Suppressor macrophage treated with lipopolysaccharide for 1 hour (primary cell): ENCODE measurements at places on chromosomes 7 and 10.

DNA sequence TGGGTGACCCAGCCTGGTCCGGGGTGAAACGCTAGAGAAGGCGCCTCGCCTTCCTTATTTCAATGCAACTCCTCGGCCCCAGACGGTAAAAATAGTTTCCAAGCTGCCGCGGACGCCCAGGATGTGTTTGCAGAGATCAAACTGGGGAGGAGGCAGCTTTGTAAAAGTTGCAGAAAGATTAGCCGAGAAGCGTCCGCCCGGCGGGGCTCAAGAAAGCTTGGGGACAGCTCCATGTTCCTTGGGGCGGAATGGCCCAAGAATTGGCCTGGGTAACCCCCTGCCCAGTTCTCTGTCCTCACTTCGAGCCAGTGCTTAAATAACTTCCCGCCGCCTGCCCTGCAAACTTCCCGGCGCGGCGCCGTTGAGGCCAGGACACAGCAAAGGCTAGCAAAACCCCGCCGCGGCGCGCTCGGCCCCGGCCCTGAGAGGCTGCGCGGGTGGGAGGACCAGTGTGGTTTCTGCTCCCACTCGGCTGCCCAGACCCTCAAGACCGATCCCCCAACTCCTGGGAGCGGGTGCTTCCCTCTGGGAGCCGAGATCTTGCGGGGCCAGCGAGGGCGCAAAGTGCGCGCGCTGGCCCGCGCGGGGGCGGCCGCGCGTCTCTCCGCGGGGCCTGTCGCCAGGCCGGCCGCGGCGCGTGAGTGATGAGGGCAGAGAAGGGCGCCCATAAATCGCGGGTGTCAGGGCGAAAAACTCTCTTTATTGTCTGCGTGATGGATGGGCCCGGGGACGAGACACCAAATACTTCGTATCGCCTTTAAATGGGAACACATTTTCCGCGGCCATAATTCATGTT lies 6.3 kb upstream of the ZNF503 start:
- peak; percentile 63 for DNase-seq

- no peak for DNase-seq
Measured at GRCh38 chr7:79386688-79387422, 66.6 kb downstream of the MAGI2 start.

DNA sequence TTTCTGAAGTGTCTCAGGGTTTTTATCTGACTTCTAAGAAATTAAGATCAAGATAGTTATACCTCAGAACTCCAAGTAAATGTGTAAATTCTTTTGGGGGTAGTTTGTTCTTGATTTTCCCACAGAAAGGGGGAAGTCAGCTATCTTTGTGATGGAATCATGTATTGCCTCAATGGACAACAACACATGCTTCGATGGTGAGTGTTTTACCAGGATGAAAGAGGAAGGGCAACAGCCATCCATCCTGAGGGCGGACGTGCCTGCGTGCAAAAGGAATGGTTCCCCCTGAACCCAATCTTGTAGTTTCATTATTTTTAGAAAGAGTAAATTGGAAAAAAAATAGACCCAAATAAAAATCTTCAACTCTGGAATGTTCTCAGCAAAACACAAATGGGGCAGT lies 67.2 kb upstream of the ZPBP start:
- peak; percentile 49 for DNase-seq

DNA sequence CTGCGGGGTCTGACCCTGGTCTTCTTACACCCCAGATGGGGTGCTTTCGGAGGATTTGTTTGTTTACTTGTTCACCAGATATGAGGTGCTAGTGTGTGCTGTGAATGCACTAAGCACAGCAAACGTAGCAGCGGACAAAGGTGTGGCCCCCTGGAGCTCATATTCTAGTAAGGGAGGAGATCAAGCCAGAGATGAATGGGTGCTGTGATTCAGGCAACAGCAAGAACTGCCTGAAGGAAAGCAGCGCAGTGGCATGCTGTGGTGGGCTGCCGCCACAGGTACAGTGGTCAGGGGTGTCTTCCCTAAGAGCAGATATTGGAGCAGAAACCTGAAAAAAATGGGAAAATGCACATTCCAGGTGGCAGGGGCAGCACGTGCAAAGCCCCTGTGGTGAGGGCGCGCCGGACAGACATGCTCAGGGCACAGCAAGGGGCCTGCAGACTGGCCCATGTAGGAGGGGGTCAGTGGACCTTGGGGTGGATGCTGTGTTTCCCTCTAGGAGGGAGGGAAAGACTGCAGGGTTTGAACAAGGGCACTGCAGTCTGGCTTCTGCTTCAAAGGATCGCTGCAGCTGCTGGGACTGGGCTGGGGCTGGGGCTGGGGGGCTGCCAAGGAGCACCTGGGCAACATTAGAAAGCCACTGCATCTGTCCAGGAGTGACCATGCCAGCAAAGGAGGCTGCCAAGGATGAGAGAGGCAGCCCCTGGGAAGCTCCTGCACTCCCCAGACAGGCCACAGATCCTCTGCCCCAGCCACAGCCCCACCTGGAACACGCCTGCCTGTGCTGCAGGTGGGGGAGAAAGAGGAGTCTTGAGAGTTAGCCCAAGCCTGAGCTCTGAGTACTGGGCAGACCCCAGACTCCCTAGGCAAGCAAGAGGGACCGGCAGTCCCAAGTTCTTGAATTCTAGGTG lies 927 bp upstream of the DEPP1 start:
- DNase-seq, result no peak

GRCh38 chr10:86876748-86877147 lies 80.7 kb downstream of the MMRN2 start:
- DNase-seq, result peak; percentile 87

DNA sequence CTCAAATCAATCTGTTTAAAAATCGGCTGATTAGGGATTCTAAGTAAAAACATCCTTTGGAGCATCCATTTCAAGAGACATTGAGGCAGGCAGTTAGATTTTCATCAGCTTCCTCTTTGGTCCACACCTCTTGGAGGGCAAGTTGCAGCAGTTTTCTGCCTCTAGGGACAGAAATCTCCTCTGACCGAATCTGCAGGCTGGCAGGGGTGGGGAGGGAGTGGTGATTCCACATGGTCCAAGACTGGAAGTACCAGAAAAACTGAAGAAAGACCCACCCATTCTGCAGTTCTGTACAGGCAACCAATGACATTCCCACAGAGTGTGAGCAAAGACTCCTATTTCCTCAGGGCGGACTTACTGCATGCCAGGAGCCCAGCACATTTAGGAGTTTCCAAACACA lies 29.0 kb downstream of the FGFBP3 start:
- no peak for DNase-seq

DNA sequence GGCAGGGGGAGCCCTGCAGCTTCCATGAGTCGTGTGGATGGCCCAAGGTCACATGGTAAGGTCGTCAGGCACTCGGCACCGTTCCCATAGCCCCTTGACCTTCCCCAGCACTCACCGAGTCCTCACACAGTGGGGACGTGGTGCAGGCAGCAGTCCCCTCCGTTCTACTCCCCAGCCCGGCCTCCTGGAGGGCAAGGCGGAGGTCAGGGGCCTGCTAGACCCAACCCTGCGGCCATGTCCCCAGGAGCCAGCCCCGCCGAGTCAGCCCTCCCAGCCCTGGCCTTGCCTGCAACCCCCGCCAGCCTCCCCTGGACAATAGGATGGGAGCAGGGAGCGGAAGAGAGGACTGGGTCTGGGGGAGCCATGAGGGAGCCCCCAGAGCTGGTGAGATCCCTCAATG lies 65.2 kb downstream of the ELFN1 start:
- DNase-seq, result no peak

DNA sequence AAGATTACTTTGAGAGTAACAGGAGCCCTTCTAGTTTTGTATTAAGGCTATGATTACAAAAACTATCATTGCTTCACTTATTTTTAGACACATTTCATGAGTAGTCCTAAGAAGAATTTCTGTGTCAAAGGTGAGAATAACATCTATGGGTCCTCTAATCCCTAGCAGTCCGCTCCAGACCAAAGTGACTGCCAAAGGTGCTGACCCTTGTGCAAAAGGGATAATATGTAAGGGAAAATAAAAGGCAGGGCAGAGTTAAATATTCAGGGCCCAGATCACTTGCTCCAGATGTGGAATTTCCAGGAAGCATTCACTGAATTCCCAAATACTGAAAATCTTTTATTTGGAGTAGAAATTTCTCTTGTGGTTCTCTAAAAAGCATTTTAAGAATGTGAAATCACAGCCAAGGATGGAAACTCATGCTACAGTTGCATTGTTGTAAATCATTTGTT lies 29.3 kb downstream of the RHOBTB1 start:
- no peak for DNase-seq

GRCh38 chr7:28942168-28942567 lies 16.0 kb downstream of the TRIL start:
- no peak for DNase-seq

- DNase-seq, result no peak
Measured at GRCh38 chr7:22302951-22303423, 54.0 kb downstream of the RAPGEF5 start.

DNA sequence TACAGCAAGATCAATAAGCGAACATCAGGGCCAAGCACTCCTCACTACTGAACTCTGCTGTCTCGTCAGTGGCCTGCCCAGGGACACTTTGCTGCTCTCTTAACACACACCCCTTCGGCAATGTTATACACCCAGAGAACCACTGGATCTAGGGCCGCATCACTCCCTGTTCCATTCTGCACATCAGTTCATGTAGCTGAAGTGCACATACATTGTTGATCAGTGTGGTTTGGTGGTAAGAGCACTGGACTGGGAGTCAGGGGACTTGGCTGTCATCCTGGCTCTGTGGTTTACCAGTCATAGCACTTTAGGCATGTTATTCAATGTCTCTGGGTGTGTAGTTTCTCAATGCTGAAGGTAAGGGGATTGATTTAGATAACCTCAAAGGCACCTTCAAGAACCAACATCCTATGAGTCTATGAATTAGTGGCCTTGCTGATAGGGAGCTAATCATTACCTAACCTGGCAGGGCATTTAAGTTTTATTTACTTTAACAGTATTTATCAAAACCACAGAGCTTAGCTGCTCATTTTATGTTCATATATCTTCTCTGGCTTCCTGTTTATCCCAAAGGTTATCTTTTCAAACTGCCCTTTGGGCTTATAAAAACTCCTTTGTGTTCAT lies 24.8 kb downstream of the DUSP5 start:
- no peak for DNase-seq

GRCh38 chr10:29974773-29975172 lies 84.6 kb downstream of the JCAD start:
- DNase-seq, result no peak

DNA sequence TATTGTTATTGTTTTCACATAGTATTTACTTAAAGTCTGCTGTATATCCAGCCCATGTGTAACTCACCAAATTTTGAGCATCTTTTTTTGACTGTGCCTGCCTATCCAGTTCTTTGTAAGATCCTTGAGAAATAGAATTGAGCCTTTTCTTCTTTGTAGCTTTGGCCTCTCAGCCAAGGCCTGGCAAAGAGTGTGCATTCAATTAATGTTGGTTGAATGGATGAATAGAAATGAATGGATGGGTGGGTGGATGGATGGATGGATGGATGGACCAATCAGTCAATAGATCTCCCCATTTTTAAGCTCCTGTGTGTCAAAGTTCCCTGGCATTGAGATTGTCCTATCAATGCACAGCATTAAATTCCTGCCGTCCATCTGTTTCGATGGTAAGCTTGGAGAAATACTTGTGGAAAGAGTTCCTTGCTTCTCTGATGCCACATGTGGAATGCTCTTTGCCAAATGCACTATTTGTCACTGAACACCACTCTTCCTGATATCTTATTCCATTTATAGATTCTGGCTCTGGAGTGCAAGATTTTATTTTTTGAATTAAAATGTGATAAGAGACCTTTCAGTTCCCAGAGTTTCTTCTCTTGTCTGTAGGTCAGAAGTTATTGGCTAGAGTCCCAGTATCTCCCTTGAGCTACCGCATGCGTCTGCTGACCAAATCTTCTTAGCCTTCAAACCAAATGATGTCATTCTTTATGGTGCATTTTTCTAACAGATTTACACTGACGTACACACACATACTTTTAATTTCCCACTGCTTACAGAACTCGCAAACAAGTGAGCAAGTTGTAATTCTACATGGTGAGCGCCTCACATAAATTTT lies 20.7 kb upstream of the ADRB1 start:
- no peak for DNase-seq

GRCh38 chr10:58696736-58697135 lies 184.1 kb downstream of the BICC1 start:
- peak; percentile 1 for DNase-seq

GRCh38 chr7:29946428-29947186 lies 43.0 kb downstream of the SCRN1 start:
- peak; percentile 59 for DNase-seq

DNA sequence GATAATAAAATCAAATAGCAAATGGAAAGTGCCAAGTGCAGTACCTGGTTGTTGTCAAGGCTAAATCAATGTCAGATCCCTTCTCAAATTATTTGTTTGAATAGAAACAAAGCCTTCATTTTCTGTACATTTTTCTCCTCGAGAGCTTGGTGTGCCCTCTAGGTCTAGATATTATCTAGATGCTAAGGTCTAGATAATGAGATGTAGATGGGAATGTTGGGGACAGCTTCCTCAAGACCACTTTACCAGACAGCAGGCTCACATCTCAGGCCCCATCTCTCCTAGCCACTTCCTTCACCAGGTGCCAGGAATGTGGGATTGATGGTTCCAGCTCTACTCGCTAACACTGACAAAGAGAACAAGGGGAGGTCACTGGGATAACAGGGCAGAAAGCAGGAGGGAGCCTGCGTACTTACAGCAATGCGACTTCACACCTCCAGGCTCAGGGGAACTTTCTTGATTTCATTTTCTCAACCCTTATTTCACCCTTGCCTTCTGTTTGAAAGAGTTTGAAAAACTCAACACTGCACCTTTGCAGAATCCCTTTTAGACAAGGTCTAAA lies 451.4 kb upstream of the VSTM2A start:
- DNase-seq, result no peak

GRCh38 chr10:96268341-96268909 lies 2.9 kb downstream of the BLNK start:
- no peak for DNase-seq

DNA sequence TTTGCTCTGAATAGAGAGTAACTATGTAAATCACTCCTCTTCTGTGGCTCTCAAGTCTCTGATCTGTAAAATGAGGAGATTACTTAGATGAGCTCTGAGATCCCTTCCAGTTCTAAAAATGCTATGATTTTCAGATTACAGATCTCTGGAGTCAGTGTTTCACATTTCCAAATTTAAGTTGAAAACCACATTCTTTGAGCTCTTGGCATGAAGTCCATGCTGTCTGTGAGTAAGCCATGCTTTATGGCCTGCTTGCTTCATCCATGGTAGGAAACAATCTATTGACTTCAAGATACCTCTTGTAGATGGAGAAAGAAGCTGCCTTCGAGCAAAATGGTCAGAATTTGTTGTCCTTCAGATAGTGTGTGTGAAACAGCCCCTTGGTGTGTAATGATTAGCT lies 64.9 kb downstream of the CELF2 start:
- DNase-seq, result no peak

DNA sequence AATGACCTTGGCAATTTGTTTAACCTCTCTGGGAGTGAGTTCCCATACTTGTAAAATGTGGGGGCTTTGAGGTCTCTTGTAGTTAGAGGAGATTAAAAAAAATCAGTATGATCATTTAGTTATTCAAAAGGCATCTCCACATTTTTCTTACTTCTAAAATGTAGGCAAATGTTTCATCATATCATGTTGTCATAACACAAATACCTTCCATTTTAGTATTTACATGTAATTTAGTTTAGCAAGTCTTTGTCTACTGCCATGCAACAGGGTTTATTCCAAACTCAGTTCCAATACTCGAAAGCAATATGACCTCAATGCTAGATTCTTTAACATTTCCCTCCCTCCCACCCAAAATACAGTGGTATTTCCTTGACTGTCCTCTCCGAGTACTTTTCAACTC lies 262.8 kb upstream of the IMMP2L start:
- DNase-seq, result no peak
